ENCODE measurements at places on chromosomes 4 and X. TPM values are rescaled to one million over a fixed set of nuclear protein-coding genes. Genes with fewer than 3 reads are reported as not detected.

MAGEA8 gene
- total RNA-seq = not detected

STEEP1 gene
- 17.8 TPM for total RNA-seq

GLRB gene
- total RNA-seq = 23.1 TPM

DIPK2B gene
- total RNA-seq = 14.0 TPM

PSAPL1 gene
- not detected for total RNA-seq

HSFX4 gene
- total RNA-seq = 0.30 TPM

KIF4A gene
- total RNA-seq = 0.38 TPM

HTN3 gene
- total RNA-seq = not detected

SSX1 gene
- not detected for total RNA-seq

SPANXA2 gene
- total RNA-seq = not detected

CT45A5 gene
- not detected for total RNA-seq

GYG2 gene
- total RNA-seq = 1.3 TPM

MAPK10 gene
- 3.0 TPM for total RNA-seq

GPM6B gene
- total RNA-seq = 2.0 TPM

ADRA2C gene
- 5.4 TPM for total RNA-seq

PDGFRA gene
- 23.4 TPM for total RNA-seq

ABRAXAS1 gene
- total RNA-seq = 6.4 TPM

SOX3 gene
- not detected for total RNA-seq

KIT gene
- 2.3 TPM for total RNA-seq

OTC gene
- not detected for total RNA-seq

TMEM150C gene
- 7.4 TPM for total RNA-seq

HSFX1 gene
- total RNA-seq = 2.0 TPM

NDST4 gene
- total RNA-seq = not detected
